Breast epithelium (tissue), 4 donors: ENCODE measurements at places on chromosomes 6 and 20.

DNA sequence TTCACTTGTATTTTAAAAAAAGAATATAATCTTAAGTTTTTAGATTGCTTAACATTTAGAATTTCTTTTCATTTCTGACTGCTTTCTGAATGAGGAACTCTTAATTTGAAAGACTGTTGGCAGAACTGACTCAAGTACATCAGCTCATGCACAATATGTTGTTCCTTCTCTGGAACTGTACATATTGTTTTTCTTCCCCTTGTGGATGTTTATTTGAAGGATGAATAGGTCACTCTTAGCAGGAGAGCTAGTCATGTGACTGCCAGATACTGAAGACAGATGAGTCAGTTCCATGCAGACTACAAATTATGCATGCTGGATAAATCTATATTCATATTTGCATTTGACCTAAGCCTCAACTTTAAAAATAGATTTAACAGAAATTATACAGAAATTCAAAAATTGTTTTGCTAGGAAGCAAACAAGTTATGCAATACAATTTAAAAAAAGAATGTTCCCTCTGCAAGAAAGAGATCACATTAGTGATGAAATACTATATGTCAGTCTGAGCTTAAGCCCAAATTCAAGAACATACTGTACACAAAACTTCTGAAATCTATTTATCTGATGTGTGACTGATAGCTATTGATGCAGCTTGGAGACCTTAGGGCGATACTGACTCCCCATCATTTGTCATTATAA is 1274.9 kb upstream of the GJE1 start:
- no peak for DNase-seq

DNA sequence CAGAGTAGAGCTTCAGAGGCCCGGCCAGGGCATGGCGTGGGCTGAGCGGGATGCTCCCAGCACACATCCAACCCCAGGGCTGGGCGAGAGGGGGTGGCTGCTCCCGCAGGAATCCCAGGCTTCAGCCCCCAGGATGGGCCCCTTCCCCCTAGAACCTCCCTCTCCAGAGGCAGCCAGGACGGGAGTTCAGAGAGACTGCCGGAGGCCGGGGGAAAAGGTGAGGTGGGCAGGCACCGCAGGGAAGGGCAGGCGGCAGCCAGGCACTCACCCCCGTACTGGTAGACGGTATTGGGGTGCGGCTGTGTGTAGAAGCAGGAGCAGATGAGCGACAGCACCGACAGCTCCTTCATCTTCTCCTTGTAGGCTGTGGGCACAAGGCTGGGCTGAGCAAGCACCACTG is 9.3 kb downstream of the STMN3 start:
- DNase-seq = no peak

DNA sequence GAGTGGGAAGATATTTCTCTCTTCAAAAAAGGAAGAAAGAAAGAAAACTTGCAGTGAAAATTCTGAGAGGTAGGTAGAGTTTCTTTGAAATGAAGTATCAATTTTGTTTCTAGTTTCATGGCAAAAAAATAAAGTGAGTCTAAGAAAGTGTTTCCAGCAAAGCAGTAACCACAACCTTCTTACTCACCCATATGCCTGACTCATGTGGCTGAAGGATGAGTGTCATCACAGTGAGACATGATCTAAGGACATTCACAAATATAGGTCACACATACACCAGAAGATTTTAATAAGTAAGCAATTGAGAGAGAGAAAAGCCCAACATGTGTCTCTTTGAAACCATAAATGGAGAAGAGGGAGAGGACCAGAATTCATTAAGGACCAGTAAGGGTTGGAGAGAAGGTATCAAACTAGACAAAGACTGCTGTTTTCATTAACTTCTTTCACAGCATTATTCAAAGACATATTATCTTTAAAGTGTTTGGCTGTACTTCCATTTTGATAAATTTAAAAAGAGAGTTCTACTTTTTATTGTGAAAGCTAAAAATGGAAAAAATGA is 169.5 kb downstream of the FRK start:
- no peak for DNase-seq

DNA sequence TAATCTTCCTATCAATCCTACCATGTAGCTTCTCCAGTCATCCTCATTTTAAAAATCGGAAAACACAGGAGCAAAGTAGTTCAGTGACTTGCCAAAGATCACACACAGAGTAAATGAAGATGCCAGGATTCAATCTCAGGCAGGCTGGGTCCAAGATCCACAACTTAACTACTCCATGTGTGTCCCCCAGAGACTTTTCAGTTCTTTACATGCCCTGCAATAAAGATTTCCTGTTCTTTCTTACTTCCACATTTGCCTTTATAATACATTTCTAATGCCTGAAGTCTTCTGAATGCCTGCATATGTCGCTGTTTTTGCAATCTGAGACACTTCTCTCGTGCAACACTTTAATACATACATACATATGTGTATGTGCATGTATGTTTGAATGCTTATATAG is 121.7 kb upstream of the MARCKS start:
- DNase-seq = no peak

GRCh38 chr6:116511424-116512110 is at the start of gene CALHM5:
CALHM5 (plus strand) TSS chr6:116511639; CDS start chr6:116511697, 58 bp downstream.
- DNase-seq = no peak

DNA sequence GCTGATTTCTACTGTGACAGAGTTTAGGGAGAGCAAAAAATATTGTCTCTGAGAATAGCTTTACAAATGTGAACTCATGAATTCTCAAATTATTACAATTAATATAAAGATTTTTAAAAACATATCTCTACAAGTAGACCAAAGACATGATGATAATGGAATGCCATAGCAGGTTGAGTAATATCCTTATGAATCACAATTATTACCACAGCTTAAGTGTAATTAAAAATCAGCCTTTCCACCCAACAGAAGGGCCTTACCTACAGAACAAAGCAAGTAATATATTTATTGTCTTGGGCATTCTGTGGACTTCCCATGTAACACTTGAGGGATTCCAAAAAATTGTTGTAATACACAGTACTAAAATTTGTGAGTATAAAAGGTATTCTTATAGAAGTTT is 1099.6 kb upstream of the GJE1 start:
- no peak for DNase-seq

- DNase-seq = no peak
These were observed 220.2 kb downstream of the ATXN1 start for GRCh38 chr6:16540804-16541752.
